NCI-H1105 treated with DMSO at 0.1 percent for 48 hours (cell line): ENCODE measurements at places on chromosomes 16 and 17.

GRCh38 chr17:20234276-20234675, 225.1 kb downstream of the SPECC1 start:
- DNase-seq, result no peak

- no peak for DNase-seq
Measured at GRCh38 chr17:45729294-45729907, 54.7 kb upstream of the CRHR1 start.

GRCh38 chr17:4712526-4712925, 2.1 kb downstream of the ARRB2 start:
- no peak for DNase-seq

- no peak for DNase-seq
Measured at GRCh38 chr17:7419819-7420610, at the start of gene SPEM1. Gene SPEM1, plus strand, starts transcription at chr17:7420324. Its CDS starts 61 bp downstream, at chr17:7420385.

GRCh38 chr17:10081571-10082169, 116.7 kb downstream of the GAS7 start:
- DNase-seq, result no peak
